ENCODE measurements at places on chromosomes 3 and 15.

DNA sequence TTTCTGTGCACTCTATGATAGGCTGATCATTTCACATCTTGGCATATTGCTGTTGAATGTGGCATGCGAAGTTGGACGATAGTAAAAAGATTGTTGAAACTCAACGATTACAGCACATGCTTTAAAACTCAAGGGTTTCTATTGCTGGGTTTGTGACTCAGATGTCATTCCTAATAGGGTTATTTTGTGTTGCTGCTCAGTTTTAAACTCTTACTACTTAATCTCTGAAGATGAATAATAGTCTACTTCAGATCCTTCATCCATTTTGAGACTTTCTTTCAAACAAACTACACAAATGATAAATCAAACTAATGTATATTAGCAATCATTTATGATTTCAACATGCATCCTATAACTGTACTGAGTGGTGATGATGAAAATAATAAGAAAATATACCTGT is 71.3 kb upstream of the MBNL1 start:
- DNase-seq = no peak

DNA sequence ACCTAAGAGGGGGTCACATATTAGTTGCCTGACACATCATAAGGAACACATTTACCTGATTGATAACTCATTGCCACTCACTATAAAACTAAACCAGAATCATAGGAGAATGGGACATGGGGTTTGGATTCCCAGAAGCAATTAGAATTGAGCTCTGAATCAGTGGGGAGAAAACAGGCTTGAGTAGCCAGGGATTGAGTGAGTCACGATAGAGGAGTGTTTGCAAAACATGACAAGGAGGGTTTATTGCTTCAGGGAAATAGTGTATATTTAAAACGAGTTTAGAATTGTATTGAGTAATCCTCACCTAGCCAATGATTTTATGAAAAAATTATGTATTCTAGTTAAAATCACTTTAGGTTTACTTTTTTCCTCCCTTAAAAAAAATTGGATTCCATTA is 101.1 kb upstream of the THRB start:
- no peak for DNase-seq

DNA sequence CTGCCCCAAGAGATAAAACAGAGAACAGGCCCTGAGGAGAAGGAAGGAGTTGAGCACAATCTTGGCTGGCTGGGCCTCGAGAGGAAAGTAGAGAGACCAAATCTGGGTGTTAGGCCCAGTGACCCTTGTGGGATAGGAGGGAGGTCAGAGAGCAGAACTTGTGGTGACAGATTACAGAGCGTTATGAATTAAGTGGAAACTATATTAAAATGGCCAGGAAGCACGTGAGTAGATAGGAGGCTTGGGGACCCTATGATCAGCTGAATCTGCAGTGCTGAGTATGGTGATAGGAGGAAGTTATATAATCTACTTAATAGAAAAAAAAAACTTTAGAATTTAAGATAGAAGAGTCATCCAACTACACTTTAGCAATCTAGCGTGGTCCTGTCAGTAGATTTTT is 30.0 kb downstream of the ST6GAL1 start:
- no peak for DNase-seq

GRCh38 chr15:54820811-54821210 is 375.9 kb downstream of the RSL24D1 start:
- no peak for DNase-seq

DNA sequence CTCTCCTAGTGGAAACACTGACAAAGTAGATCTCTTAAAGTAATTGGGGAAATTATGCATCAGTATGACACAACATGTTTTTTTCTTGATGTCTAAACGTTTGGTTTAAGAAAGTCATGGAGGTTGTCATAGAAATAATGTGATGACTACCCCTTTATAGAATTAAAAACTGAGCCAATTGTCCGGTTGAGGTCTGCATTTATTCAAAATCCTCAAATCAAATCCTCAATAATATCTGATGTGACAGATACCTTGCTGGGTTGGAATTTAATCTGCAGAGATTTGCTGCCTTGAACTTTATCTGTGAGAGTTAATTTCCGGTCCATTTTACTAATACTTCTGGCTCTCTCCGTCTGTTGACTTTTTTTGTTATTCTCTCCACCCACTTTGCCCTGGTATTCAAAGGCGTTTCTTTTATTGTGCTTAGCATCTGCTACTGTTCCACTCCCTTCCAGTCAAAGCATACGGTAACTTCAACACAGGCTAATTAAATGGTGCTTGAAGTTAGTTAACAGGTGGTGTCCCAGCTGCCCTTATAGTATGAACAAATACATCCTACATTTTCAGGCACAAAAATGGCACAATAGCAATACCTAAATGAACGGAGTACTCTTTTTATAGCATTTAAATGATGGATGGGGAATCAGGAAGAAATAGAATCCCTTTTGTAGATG is 628.3 kb downstream of the ROBO1 start:
- DNase-seq = no peak

DNA sequence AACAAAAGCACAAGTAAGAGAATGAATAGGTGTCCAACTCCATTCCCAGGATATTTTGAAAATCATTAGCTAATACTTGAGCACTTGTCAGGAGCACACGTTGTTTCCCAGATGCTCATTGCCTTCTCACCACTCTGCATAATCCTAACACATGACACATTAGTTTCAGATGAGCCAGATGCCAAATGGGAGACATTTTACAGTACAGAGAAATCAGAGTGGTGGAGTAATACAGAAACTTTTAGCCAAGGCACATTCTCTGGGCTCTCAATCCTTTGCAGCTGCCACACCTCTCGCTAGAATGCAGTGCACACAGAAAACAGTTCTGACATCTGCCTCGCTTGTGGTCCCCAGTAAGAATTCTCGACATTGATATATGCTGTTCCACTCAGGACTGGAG is 76.6 kb downstream of the P3H2 start:
- DNase-seq = no peak
